ENCODE measurements at places on chromosomes 4 and X. TPM values are rescaled to one million over a fixed set of nuclear protein-coding genes. Genes with fewer than 3 reads are reported as not detected.

GRCh38 chrX:55713631-55714030 lies 3.9 kb upstream of the RRAGB start:
- no peaks in the 10 kb centered on the region for H3K27me3 ChIP-seq
- H3K4me3 ChIP-seq: no peak overlapping the region
- H3K4me1 ChIP-seq: peaks cover 9% of the 10 kb centered on the region

DNA sequence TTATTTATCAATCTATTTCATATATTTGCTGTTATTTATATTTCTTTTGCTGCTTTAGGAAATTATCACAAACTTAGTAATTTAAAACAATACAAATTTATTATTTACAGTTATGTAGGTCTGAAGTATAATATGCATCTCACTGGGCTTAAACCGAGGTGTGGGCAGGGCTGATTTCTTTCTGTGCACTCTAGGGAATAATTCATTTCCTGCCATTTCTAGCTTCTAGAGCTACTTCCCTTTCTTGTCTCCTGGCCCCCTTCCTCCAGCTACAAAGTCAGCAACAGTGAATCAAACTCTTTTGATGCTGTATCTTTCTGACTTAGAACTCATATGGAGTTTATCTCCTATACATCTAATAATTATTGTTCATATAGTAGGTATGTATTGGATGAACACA lies 303.5 kb upstream of the ARSJ start:
- no peaks in the 10 kb centered on the region for H3K4me1 ChIP-seq
- H3K36me3 ChIP-seq: no peaks in the 10 kb centered on the region
- H3K27me3 ChIP-seq: no peaks in the 10 kb centered on the region
- H3K4me3 ChIP-seq: no peak overlapping the region

GRCh38 chrX:107440692-107441091 lies 8.8 kb upstream of the FRMPD3 start:
- H3K27me3 ChIP-seq: peaks cover 10% of the 10 kb centered on the region
- H3K4me1 ChIP-seq: no peaks in the 10 kb centered on the region
- no peaks in the 10 kb centered on the region for H3K36me3 ChIP-seq

DNA sequence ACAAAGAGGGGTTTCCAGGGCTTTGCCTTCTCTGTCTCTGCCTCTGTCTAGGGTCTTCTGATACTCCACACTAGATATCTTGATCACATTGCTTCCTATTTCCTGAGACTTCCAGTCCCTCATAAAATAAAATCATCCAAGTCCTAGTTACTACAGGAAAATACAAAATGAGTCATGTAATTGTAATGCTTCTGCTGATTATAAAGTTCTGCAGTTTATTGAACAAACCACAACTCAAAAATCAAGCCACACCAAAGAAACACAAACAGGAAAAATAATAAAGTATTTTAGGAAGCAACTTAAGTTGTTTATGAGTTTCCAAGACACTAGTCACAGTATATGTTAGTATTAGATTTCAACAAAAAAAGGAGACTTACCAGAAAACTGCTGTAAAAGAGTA lies 695.1 kb upstream of the GALNTL6 start:
- no peak overlapping the region for H3K27ac ChIP-seq
- H3K4me3 ChIP-seq: no peak overlapping the region
- no peaks in the 10 kb centered on the region for H3K36me3 ChIP-seq
- no peaks in the 10 kb centered on the region for H3K4me1 ChIP-seq
- DNase-seq: no peak
- H3K27me3 ChIP-seq: no peaks in the 10 kb centered on the region

DNA sequence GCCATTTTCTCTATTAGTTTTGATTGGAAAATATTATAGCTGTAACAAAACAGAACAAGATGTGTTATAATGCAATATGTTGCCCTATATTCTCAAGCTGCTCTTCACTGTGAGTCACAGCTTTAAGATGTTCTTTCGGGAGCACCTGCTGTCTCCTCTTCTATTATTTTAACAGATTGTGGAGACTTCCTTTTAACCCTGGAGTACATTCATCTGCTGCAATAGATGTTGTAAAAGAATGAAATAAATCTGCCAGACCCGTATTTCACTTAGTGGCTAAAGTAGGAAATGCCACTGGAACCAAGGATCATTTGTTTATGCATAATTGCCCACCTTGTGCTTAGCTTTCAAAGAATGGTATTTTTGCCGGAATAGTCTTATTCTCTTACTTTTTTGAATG lies 11.1 kb downstream of the LSM6 start:
- H3K27me3 ChIP-seq: no peaks in the 10 kb centered on the region
- peaks cover 16% of the 10 kb centered on the region for H3K4me1 ChIP-seq
- peak overlapping the region; percentile 8 for H3K27ac ChIP-seq
- H3K4me3 ChIP-seq: no peak overlapping the region
- peaks cover 33% of the 10 kb centered on the region for H3K36me3 ChIP-seq

GRCh38 chrX:153499341-153499740 lies 4.6 kb downstream of the BGN start:
- H3K27ac ChIP-seq: no peak overlapping the region
- no peaks in the 10 kb centered on the region for H3K27me3 ChIP-seq
- no peak for DNase-seq
- H3K36me3 ChIP-seq: no peaks in the 10 kb centered on the region
- H3K4me3 ChIP-seq: no peak overlapping the region

DNA sequence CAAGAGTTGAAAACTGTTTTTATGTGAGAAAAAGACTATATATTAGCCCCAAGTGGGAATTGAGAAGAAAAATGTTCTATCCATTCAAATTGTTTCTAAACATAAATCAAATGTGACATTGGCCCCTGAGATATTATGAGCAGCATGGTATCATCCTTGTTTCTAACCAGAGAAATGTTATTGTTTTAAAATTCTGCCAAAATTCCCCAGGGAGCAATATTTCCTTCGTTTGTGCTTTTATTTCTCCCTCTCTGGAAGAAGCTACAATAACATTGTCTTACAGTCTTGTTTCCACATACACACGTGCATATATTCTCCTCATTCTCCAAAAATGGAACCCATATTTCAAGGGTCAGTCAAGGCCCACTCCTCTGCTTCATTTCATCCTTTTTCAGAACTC lies 46.7 kb downstream of the MAGEB17 start:
- no peak overlapping the region for H3K27ac ChIP-seq
- no peak overlapping the region for H3K4me3 ChIP-seq
- DNase-seq: no peak
- H3K4me1 ChIP-seq: no peaks in the 10 kb centered on the region
- no peaks in the 10 kb centered on the region for H3K27me3 ChIP-seq

GRCh38 chr4:17587094-17587822 lies 10.3 kb downstream of the LAP3 start:
- no peak overlapping the region for H3K4me3 ChIP-seq
- no peak overlapping the region for H3K27ac ChIP-seq
- H3K27me3 ChIP-seq: no peaks in the 10 kb centered on the region
- peaks cover 52% of the 10 kb centered on the region for H3K36me3 ChIP-seq

Gene APOOL
- 16.5 TPM for total RNA-seq
